SJSA1 (cell line): ENCODE measurements at places on chromosomes 5 and 9. TPM values are rescaled to one million over a fixed set of nuclear protein-coding genes. Genes with fewer than 3 reads are reported as not detected.

The PDZD2 gene
- total RNA-seq: 0.16 TPM in 1 of 2 replicates, not detected in the other

The S100Z gene
- total RNA-seq: 0.55 TPM in 1 of 2 replicates, not detected in the other

- DNase-seq: no peak
Measured at GRCh38 chr5:160363660-160364395, 6.6 kb downstream of the C1QTNF2 start.

DNA sequence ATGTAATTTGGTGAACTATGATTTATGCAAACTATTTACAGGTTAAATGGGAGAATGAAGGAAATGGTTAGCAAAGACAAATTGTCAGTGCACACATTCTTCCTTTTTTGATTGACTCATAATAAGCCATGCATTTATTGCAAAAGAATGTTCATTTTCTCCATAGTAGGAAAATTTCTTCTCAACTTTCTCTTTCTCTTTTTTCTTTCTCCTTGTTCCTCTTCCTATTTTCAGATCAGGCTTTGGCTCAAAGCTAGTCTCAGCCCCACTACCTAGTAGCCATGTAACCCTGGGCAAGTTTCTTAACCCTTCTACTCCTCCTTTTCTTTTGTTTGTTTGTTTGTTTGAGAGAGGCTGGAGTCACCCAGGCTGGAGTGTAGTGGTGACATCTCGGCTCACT, 156.6 kb downstream of the PIK3R1 start:
- DNase-seq: no peak

GRCh38 chr9:27659001-27659400, 85.7 kb upstream of the C9orf72 start:
- DNase-seq: no peak

DNA sequence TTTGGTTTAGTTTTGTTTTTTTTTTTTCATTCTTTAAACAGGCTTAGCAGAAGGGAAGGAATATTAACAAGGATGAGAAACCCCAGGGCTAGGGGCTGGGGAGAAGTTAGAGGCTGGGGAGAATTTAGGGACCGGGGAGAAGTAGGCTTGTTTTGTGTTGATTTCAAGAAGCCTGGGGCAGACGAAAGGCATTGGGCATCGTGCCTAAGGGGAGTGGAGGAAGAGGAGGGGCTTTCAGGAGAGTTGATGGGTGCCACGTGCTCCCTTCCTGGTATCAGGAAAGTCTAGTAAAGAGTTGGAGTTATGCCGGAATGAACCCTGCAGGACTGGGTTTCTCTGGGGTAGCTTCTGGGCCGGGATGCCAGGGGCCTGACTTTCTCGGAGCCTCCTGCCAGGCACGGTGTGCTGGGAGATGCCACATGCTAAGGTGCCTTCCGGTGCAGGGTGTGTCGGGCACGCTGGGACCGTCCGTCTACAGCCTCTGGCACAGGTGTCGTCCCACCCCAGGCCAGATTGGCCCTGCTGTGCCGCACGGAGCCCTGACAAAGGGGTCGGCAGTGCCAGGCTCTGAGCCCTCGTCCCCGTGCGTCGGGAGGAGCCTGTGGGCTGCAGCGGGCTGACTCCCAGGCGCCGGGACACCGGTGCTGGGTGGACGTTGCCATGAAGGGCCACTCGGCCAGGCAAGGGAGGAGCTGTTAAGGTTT, 159.9 kb downstream of the OLFM1 start:
- DNase-seq: no peak

DNA sequence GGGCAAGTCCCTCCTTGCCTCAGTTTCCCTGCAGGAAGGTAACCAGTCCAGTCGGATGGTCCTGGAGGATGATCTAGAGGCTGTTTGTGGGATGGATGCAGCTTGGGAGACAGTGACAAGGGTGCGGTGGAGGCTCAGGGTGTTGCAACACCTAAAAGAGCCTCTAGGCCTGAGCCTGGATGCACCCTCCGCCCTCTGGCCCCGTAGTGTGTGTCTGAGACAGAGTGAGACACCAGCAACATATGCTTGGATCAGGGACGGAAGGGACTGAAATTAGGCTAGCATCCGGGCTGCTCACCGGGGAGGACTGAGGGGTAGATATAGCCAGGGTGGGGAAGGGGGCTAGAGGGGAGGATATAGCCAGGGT, 1.1 kb downstream of the CRAT start:
- DNase-seq: no peak
